Activated CD4-positive, alpha-beta T cell treated with anti-CD3 and anti-CD28 coated beads, Interleukin-2, amount 10 ng/mL, durations not matched to agents 24 days and 14 days (primary cell): ENCODE measurements at places on chromosomes 16 and 17. TPM values are rescaled to one million over a fixed set of nuclear protein-coding genes. Genes with fewer than 3 reads are reported as not detected.

DNA sequence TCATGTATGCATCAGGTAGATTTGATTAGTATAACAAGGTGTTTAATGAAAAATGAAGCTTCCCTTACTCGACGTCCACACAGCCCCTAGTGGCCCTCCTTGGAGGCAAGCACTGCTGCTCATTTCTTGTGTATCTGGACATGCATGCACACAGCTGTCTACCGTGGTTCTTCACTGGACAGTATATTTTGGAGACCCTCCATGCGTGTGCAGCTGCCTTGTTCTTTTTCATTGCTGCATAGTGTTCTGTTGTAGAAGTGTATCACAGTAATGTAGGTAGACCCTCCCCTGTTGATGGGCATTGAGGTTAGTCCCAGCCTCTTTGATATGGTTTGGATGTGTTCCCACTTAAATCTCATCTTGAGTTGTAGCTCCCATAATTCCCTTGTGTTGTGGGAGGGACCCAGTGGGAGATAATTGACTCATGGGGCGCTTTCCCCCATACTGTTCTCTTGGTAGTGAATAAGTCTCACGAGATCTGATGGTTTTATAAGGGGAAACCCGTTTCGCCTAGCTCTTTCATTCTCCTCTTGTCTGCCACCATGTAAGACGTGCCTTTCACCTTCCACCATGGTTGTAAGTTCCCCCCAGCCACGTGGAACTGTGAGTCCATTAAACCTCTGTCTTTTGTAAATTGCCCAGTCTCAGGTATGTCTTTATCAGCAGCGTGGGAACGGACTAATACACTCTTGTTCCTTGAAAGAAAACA lies 6.3 kb downstream of the CMIP start:
- H3K27me3 ChIP-seq: no peaks in the 10 kb centered on the region
- peak overlapping the region; percentile 81 for H3K4me3 ChIP-seq
- peak overlapping the region; percentile 93 for H3K27ac ChIP-seq

GRCh38 chr16:78775161-78775561 lies 675.7 kb downstream of the WWOX start:
- H3K36me3 ChIP-seq: peaks cover 12% of the 10 kb centered on the region
- DNase-seq: peak; percentile 78
- H3K4me1 ChIP-seq: peaks cover 47% of the 10 kb centered on the region
- peak overlapping the region; percentile 87 for H3K27ac ChIP-seq

DNA sequence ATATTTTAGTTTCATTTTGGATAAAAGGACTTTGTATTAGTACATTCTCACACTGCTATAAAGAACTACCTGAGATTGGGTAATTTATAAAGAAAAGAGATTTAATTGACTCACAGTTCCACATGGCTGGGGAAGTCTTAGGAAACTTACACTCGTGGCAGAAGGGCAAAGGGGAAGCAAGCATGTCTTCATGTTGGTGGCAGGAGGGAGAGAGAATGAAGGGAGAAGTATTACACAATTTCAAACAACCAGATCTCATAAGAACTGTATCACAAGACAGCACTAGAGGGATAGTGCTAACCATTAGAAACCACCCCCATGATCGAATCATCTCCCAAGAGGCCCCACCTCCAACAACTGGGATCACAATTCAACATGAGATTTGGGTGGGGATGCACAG lies 142.9 kb downstream of the USP31 start:
- no peaks in the 10 kb centered on the region for H3K4me1 ChIP-seq
- H3K36me3 ChIP-seq: no peaks in the 10 kb centered on the region
- no peak overlapping the region for H3K4me3 ChIP-seq
- no peak overlapping the region for H3K27ac ChIP-seq

- peak within 1 kb of the TSS; percentile 49 for H3K27ac ChIP-seq
- peak; percentile 94 for DNase-seq
- peaks cover 17% of the 10 kb centered on the region for H3K4me1 ChIP-seq
- H3K4me3 ChIP-seq: peak within 1 kb of the TSS; percentile 78
Measured at GRCh38 chr17:36591434-36592315, at the start of gene DHRS11. Gene DHRS11 (plus strand): TSS chr17:36591879. CDS start chr17:36592010, 131 bp downstream.

GRCh38 chr16:57509231-57509923 lies 23.1 kb upstream of the DOK4 start:
- peaks cover 2% of the 10 kb centered on the region for H3K36me3 ChIP-seq
- H3K4me1 ChIP-seq: no peaks in the 10 kb centered on the region
- DNase-seq: no peak
- no peak overlapping the region for H3K4me3 ChIP-seq
- no peak overlapping the region for H3K27ac ChIP-seq

DNA sequence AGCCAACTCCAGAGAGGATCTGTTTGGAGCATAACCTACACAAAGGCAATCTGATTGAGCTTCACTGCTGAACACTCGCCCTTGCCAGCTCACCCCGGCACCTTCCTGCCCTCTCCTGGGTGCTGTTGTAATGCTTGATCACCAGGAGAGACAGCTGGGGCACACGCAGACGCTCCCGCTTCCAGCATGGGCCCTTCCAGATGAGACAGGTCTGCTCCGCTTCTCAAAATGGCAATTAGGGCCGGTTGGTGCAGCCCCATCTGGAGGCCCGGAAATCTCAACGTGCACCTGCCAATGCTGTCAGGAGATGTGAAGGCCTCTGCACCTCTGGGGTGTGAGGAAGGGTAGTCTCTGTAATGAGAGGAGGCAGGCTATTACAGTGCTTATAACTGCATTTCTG lies 206.1 kb downstream of the ABCC12 start:
- H3K27ac ChIP-seq: no peak overlapping the region
- no peaks in the 10 kb centered on the region for H3K4me1 ChIP-seq
- H3K27me3 ChIP-seq: no peaks in the 10 kb centered on the region
- H3K36me3 ChIP-seq: no peaks in the 10 kb centered on the region

- H3K27ac ChIP-seq: peak within 1 kb of the TSS; percentile 91
- no peaks in the 10 kb centered on the region for H3K27me3 ChIP-seq
- DNase-seq: no peak
- peaks cover 17% of the 10 kb centered on the region for H3K4me1 ChIP-seq
- H3K4me3 ChIP-seq: peak within 1 kb of the TSS; percentile 90
- peaks cover 18% of the 10 kb centered on the region for H3K36me3 ChIP-seq
Measured at GRCh38 chr16:2214719-2214968, at the start of gene PGP. Gene PGP (minus strand): TSS chr16:2214840. CDS start chr16:2214777, 63 bp downstream.

- peaks cover 54% of the 10 kb centered on the region for H3K27me3 ChIP-seq
- no peak overlapping the region for H3K27ac ChIP-seq
- H3K4me3 ChIP-seq: no peak overlapping the region
- H3K4me1 ChIP-seq: no peaks in the 10 kb centered on the region
- no peaks in the 10 kb centered on the region for H3K36me3 ChIP-seq
- DNase-seq: no peak
Measured at GRCh38 chr17:45791041-45791582, 7.0 kb downstream of the CRHR1 start.

The ZFHX3 gene
- total RNA-seq: 0.49 and 0.88 TPM in 2 replicates

The PLA2G10 gene
- not detected in 2 replicates for total RNA-seq

The TBX6 gene
- 2.1 TPM in 2 replicates for total RNA-seq

The PNMT gene
- not detected in 2 replicates for total RNA-seq

The MAP3K14 gene
- 57.4 and 61.0 TPM in 2 replicates for total RNA-seq

The C17orf50 gene
- total RNA-seq: not detected in 2 replicates

The NEUROD2 gene
- not detected in 2 replicates for total RNA-seq

The ACSM2A gene
- total RNA-seq: 0.17 TPM in 1 of 2 replicates, not detected in the other
